ENCODE measurements at places on chromosomes 7 and 10.

DNA sequence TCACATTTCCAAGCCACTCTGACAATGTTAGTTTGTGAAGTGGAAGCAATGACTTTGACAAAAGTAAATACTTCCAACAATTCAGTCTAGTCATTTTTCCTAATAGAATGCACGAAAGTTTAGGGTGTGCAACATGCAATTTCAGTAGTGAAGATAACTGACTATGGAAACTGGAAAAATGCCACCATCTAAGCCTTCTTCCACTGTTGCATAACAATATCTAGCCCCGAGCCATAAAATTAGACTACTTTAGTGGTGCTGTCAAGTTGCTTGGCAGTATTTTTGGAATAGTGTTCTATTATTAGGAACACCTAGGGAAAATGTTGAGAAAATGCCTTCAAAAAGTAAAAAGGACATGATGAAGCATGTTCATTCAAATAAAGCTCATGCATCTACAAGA, 17.9 kb downstream of the SEMA3A start:
- DNase-seq = peak; percentile 38

DNA sequence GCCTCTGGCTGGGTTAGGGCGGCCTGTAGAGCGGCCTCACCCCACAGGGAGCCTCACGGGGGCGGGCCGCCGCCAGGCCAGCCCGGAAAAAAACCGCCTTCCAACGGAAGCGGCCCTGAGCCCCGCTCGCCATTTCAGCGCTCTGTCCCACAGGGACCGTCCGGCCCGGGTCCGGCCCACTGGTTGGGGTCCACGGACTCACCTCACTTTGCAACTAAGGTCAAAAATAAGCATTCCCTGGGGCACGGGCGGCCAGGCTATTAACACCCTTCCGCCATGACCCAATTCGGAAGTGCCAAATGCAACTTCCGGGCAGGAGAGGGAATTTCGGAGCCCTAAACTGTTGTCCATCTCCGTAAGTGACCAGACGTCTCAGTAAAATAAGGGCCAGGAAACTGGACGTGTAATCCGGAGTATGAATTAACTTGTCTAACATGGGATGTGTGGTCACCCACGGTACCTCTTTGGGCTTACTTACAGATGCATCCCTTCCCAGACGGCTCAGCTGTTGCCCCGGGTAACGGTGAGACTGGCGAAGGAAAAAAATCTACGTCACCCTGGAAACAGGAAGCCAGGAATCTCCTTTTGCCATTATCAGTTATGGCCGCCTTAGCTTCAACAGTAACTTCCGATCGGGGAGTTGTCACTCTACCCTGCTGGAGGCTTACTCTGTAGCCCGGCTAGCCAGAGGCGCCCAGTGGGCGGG, at the start of gene BBIP1:
TSS of gene BBIP1 (minus strand) at position 538 of the 706 bp plus-strand sequence. CDS start 1,023 bp downstream, outside the sequence.
- DNase-seq = peak; percentile 100

GRCh38 chr7:31129067-31129466, 77.0 kb downstream of the ADCYAP1R1 start:
- no peak for DNase-seq

DNA sequence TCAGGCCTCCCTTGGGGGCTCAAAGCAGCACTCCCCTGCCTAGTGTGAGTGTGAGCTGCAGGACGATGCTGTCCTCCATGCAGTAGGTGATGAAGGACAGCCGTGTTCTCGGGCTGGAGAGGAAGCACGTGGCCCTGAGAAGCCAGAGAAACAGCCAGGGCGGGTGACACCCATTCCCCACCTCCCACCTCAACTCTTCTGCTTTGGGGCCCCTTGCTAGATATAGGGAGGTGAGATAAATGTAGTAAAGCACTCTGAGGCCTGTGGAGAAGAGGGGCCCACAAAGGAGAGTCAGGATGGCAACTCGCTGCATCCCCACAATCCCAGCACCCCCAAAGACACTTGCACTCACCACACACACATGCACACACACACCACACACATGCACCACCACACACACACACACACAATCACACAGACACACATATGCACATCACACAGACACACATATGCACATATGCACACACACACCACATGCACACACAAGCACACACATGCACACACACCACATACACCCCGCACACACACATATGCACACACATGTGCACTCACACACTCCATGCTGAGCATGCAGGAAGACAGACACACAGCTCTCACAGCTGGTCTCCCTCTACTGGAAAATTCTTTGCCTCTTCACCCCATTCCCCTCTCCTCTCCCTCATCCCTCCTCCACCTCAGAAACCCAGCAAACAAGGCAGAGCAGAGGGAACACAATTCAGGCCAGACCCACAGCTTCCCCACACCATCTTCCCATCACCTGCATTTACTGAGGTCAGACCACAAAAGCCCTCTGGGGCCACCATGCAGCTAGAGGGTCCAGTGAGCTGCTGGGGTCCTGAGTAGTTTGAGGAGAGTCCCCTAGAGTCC, 30.5 kb downstream of the ANXA8 start:
- no peak for DNase-seq

DNA sequence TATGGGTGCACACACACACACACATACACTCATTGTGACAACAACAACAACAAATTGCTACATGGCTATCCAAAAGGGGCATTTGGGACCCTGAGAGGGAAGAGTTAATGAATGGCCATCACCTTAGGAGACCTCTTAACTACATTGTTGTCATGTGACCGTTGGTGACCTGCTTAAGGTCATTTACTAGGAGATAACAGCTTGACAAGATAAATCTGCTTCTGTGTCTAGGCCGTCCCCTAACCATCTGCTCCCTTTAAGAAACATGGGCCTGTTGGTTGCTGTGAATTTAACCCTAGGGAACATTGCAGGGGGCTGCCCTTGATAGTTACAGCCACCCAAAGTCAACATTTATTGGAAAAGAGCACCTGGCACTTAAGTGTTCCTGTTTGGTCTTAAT, 29.7 kb downstream of the C1QL3 start:
- DNase-seq = no peak

DNA sequence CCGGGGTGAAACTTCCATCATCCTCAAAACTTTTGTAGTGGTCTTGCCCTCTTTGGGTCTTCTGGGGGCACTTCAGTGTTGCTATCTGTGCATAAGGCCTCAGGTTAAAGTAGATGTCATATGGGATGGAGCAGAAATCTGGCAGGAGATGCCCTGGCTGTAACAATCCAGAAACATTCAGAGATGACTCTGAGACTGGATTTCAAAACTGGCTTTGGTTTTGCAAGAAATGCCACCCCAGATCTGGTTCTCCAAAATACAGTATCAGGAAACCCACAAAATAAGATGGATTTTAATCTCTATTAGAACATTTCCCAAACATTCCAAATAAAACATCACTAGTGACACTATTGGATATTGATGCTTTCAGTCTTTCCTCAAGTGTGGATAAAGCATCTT, 191.5 kb downstream of the REEP3 start:
- DNase-seq = no peak

- DNase-seq = peak; percentile 50
Observed at GRCh38 chr10:31554556-31554955, 235.5 kb downstream of the ZEB1 start.

DNA sequence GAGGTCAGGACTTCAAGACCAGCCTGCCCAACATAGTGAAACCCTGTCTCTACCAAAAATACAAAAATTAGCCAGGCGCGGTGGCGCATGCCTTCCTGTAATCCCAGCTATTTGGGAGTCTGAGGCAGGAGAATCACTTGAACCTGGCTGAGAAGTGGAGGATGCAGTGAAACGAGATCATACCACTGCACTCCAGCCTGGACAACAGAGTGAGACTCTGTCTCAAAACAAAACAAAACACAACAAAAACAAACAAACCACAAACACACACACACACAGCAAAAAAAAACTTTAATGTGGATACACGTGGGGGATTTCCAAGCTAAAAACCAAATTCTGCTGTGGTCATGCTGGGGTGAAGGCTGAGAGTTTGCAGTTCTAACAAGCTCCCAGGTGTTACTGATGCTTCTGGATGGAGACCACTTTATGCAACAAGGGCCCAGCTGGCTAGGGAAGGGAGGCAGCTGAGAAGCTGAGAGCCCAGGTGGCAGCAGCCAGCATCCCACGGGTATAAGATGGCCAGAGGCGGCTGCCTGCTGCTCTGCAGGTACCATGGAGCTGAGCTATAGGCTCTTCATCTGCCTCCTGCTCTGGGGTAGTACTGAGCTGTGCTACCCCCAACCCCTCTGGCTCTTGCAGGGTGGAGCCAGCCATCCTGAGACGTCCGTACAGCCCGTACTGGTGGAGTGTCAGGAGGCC, at the start of gene ZP3:
TSS of gene ZP3 (plus strand) at position 538 of the 699 bp plus-strand sequence. CDS start at position 553, 15 bp downstream.
- no peak for DNase-seq

- DNase-seq = no peak
Observed at GRCh38 chr10:59077855-59078254, 98.6 kb upstream of the PHYHIPL start.

DNA sequence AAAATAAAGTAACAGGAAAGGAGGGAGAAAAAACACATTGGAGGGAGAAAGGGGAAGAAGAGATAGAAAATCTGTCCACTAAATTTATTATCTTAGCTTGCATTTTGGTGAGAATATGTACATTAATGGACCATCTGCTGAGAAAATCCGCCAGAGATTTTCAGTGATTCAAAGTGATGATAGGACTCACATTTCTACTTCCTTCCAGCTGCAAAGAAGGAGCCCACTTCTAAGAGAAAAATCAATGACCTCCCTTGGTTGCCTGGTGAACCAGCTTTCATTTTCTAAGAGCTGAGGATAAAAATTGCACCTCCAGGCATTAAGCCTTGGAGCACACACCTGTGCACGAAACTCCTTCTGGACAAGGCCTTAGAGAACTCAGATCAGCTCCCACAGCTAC, 404.3 kb downstream of the SFMBT2 start:
- DNase-seq = no peak

DNA sequence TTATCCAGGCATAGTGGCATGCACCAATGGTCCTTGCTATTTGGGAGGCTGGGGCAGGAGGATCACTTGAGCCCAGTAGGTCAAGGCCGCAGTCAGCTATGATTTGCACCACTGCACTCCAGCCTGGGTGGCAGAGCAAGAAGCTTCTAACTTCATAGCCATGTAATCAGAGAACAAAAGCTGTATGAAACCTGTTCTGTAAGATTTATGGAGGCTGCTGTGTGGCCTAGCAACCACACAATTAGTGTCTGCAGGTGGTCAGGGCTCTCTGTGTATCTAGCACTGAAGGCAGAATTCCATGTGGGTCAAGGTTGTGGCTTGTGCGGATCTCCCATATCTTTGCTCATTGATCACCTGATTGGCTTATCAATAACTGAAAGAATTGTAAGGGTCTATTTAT, 221.5 kb upstream of the FOXK1 start:
- DNase-seq = no peak

- DNase-seq = no peak
Observed at GRCh38 chr10:112960151-112960681, 10.2 kb downstream of the TCF7L2 start.

DNA sequence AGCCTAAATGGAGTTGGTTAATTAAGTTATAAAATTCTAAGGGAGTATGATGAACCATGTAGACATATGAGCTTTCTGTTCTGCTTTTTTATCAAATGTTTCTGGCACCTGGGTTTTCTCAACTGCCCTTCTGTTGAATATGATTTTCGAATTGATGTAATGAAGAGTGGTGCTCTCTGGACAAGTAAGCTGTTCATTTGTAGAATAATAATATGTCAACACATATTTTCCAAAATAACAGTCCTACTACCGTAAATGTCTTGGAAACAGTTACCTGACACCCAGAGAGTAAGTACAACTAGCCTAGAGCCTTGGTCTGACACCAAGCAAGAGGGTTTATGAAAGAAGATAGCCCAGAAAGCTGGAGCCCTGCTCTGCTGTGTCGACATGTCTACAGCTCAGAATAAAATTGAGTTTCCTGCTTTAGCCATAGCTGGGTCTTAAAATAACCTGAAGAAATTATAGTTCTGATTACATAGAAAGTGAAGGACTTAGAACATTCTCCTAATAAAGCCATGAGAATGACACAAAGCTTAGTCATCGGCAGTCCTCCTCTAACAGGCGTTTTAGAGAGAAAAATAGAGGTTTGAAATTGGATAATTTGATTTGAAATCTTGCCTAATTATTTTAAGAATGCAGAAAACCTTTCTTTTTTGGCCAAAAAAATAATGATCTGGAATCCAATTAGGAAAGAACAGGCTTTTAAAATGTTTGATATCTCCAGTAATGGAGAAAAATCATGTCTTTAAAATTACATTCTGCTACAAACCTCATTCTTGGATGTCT, 25.1 kb downstream of the HDAC9 start:
- peak; percentile 68 for DNase-seq

GRCh38 chr10:110783509-110784107, 88.1 kb upstream of the PDCD4 start:
- no peak for DNase-seq

DNA sequence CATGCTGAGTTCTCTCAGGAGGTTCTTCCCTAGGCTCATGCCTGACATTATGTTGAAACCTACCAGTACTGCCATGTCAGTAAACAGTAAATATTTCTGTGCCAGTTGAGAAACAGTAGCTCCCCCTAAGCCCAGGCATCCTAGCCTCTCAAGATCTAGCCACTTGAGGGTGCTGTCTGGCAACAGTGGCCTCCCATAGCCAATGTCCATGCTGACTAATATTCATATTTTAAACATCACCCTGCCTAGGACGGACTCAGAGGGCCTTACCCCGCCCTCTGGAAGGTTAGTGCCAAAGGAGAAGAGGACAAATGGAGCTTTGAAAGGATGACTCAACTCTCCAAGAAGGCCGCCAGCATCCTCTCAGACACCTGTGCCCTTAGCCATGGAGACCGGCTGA, 7.7 kb downstream of the ACSM6 start:
- peak; percentile 73 for DNase-seq

DNA sequence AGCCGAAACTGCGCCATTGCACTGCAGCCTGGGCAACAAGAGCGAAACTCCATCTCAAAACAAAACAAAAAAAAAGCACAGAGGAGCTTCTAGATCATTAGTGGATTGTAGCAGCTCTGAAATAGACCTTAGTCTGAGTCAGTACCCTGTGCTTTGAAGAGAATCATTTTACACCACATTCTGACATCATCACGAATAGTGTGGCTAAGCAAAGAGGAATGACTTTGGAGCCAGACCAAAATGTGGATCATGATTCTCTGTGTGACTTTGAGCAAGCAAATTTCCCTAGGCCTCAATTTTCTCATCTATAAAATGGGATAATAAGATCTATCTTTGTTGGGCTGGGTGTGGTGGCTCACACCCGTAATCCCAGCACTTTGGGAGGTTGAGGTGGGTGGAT, 618.9 kb downstream of the CALN1 start:
- no peak for DNase-seq

DNA sequence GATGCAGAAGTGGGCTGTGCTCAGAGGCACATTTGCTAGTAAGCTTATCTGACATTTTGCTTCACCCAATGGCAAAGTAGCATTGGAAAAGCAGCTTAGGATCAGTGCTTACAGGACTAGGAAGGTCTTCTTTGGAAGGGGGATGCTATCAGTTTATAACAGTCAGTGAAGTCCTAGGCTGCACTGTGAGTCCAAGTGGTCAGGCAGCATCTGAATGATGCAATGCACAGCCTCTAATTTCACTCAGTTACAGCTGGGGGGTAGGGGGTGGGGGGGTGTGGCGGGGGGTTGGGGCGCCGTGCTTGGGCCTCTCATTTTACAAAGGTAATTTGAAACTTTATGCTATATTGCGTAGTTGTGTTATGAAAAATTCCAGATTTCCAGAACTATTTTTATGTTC, 652.3 kb upstream of the MGMT start:
- no peak for DNase-seq
